WTC11 (cell line): ENCODE measurements at places on chromosomes 7 and 10. TPM values are rescaled to one million over a fixed set of nuclear protein-coding genes. Genes with fewer than 3 reads are reported as not detected.

- no peak for DNase-seq
These were observed 2.4 kb upstream of the SERPINE1 start for GRCh38 chr7:101124376-101125056.

DNA sequence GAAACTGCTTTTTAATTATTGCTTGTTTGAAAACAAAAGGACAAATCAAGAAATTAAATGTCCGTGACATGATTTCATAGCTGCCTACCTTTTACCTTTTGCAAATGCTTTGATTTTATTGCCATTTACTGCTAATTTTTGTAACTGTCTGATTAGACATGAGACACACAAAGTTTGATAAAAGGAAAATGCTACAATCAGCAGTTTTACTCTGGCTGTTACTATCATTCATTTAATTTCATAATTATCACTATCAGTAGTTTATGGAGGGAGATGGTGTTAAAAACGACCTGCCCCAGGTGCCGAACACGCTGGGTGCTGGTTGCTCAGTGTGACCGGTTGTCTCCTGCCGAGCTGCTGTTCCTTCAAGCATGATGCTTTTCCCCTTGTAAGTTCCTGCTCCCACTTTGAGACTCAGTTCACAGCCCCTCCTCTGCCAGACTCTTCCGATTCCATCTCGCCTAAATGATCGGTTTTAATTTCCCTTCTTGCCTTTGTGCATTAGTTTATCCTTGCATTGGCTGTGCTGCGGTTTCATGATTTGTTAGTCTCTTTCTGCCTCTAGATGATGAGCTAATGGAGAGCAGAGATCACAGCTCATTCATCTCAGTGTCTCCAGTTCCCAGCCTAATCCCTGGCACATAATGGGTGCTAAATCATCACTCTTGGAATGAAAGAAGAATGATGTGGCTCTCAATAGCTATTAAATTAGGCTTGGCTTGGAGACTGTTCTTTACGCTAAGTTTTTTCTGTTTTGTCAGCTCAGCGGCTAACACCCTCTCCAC, 110.6 kb downstream of the PFKFB3 start:
- DNase-seq, result no peak

DNA sequence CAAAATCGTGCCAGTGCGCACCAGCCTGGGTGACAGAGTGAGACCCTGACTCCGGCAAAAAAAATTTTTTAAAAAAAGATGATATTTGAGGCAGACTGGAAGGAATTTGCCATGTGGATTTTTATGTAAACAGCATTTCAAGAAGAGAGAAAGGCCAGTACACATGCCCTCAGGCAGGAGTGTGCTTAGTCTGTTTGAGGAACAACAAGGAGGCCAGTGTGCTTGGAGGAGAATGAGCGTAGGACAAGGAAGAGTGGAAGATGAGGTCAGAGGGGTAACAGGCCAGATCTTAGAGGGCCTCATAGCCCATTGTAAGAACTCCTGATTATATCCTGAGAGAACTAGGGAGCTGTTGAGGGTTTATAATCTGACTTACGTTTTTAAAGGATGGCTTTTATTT, 17.2 kb upstream of the STRIP2 start:
- DNase-seq, result no peak

- peak; percentile 13 for DNase-seq
These were observed 435.4 kb downstream of the KIF20B start for GRCh38 chr10:90136731-90137316.

GRCh38 chr10:8084799-8085198, 30.3 kb downstream of the GATA3 start:
- DNase-seq, result no peak

DNA sequence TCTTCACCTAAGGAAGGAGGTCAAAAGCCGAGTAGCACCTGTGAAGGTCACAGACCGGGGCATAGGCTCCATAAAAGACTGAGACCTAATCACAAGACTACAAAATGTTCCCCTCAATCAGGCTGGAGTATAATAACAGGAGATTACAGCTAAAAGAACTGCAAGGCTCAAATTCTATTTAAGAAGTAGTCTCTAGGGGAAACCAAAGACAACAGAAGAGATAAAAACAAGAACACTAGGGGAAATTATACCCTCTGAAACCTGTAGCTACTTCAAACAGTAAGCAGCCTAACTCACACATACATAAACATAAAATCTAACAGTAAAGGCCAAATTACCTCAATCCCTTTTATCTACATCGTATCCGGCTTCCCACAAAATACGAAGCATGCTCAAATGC, 38.3 kb downstream of the LMBR1 start:
- DNase-seq, result no peak

- DNase-seq, result peak; percentile 87
These were observed at the start of gene NMT2 for GRCh38 chr10:15168291-15168785. NMT2 (minus strand) TSS chr10:15168693; CDS start chr10:15168612, 81 bp downstream.

DNA sequence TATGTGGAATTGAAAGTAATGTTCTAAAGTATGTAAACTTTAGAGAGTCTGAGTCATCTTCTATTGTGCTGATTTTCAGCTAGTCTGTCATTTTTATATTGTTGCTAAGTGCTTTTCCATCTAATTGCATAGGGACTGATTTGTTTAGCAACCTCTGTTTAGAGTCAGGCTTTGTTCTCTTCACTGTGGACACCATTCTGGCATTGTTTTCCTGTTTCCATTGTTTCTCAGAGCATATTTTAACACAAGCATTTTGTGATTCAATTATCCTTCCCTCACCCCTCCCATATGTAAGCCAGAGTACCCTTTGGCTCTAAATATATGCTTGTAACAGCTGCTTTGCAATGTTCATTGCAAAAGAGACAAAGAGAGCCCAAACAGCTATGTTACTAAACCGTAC, 748.4 kb upstream of the PHF14 start:
- DNase-seq, result no peak

DNA sequence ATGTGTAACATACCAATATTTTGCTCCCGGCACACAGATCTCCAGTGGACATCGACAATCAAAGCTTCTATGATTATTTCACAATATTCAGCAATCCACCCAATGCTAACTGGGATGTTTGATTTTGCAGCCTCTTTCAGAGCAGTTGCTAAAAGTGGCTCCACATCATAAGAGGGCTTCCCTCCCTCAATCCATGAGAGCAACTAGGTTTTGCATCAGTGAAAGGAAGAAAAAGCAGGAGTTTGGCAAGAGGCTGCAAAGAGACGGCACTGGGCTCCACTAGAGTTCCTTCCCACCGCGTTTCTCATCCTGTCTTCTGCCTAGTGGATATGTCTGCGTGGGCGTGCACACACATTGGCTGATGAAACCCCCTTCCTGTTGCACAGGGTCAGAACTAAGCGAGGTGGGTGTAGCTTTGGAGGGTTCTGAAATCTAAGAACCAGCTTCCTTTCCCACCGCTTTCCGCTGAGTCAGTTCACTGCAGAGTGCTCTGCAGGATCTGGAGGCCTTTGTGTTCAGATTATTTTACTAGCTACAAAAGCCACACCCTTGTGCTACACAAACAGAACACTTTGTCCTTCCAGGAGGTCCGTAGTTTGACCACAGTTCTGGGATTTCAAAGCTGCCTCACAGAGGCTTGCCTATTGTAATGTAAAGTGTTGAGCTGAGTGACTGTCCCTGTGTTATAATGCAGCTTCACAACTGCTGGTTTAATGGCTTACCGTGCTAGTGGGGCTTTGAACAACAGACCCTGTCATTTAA, 28.1 kb downstream of the ARL4A start:
- DNase-seq, result peak; percentile 26

- DNase-seq, result no peak
These were observed 404.6 kb downstream of the PHTF2 start for GRCh38 chr7:78203042-78203720.

DNA sequence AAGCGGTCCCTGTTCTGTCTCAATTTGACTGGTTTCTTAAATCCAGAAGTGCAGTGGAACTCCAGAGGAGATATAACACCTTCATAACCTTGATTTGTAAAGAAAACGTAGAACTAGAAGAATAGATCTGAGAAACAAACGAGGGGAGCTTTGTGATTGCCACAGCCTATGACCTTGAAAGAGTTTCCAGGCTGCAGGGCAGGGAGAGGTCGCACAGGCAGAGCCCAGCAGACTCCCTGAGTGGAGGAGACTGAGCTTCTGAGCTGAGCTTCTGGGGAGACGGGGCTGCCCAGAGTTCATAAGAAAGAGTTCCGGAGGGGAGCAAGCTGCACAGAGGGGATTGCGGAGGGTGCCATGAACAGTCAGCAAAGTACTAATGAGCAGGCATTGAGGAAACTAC, 57.8 kb downstream of the FAM185A start:
- no peak for DNase-seq

- DNase-seq, result peak; percentile 28
These were observed 19.1 kb downstream of the GPRIN2 start for GRCh38 chr10:46537309-46537708.

GRCh38 chr7:98398567-98399372, 2.1 kb downstream of the BAIAP2L1 start:
- DNase-seq, result no peak

DNA sequence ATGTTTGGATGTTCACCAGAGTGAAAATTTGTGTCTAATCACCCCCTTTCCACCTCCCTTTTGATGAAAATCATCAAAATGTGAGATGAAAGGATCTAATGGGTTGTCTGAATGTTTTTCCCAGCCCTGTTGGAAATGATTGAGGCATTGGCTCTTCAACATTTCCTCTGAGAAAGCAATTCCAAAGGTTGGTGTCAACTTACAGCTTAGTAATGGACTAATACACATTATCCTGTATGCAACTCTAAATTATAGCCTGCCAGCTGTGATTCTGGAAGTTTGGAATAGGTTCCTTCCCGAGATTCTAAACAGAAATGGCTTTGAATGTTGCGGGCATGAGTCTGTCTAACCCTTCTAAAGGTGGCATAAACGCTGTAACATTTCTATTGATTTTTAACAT, 152.9 kb downstream of the DYNC1I1 start:
- DNase-seq, result no peak

- DNase-seq, result no peak
These were observed 67.8 kb downstream of the SVIL start for GRCh38 chr10:29567003-29567402.

GRCh38 chr7:64687249-64687648, 21.3 kb downstream of the ZNF107 start:
- no peak for DNase-seq

DNA sequence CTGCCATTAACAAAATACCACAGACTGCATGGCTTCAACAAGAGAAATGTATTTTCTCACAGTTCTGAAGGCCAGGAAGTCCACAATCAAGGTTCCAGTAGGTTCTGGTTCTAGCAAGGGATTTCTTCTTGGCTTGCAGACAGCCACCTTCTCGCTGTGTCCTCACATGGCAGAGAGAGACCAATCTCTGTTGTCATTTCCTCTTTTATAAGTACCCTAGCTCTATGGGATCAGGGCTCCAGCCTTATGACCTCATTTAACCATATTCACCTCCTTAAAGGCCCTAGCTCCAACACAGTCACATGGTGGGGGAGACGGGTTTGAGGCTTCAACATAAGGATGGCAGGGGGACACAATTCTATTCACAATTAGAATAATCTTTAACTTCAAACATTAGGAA, 23.6 kb downstream of the ABI1 start:
- no peak for DNase-seq

- DNase-seq, result no peak
These were observed 92.8 kb upstream of the PAX2 start for GRCh38 chr10:100652406-100653135.

DNA sequence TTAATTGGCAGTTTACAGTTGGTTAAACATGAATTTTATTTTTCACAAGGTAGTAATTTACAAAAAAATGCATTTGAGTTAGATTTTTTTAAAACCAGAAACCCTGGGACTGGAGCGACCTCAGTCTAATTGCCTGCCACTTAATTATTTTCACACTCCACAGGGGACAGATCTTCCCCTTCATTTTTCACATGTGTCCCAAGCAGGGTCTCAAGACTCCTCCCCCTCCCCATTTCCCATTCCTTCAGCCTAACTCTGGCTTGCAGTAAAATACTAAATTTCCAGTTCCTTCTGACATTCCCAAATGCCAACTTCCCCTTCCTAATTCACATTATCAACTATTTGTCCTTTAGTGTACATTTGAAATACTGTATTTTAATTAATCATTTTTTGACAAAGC, 948 bp downstream of the ZNF138 start:
- no peak for DNase-seq

- DNase-seq, result no peak
These were observed 89.3 kb downstream of the ZMYND11 start for GRCh38 chr10:224571-224970.

PRR15 gene
- total RNA-seq, result 17.6 to 22.7 TPM (median 21.2 TPM) in 3 replicates

SYT15 gene
- total RNA-seq, result 1.2 to 1.6 TPM (median 1.5 TPM) in 3 replicates

CREM gene
- 17.3 to 23.6 TPM (median 18.3 TPM) in 3 replicates for total RNA-seq

NPY4R gene
- total RNA-seq, result 0.14 TPM in 1 of 3 replicates, not detected in the others

PARG gene
- total RNA-seq, result 51.9 to 57.1 TPM (median 55.1 TPM) in 3 replicates

ZP3 gene
- total RNA-seq, result 1.8 to 9.3 TPM (median 3.3 TPM) in 3 replicates

SCRN1 gene
- total RNA-seq, result 96.2 to 105 TPM (median 101 TPM) in 3 replicates

RBM20 gene
- total RNA-seq, result 0.37 to 0.52 TPM (median 0.41 TPM) in 3 replicates

VWA2 gene
- 2.1 to 3.1 TPM (median 2.7 TPM) in 3 replicates for total RNA-seq

FGFR2 gene
- total RNA-seq, result 88.6 to 95.0 TPM (median 90.4 TPM) in 3 replicates

NOM1 gene
- 26.0 to 38.5 TPM (median 27.6 TPM) in 3 replicates for total RNA-seq
